ENCODE measurements at places on chromosomes 11 and 22.

DNA sequence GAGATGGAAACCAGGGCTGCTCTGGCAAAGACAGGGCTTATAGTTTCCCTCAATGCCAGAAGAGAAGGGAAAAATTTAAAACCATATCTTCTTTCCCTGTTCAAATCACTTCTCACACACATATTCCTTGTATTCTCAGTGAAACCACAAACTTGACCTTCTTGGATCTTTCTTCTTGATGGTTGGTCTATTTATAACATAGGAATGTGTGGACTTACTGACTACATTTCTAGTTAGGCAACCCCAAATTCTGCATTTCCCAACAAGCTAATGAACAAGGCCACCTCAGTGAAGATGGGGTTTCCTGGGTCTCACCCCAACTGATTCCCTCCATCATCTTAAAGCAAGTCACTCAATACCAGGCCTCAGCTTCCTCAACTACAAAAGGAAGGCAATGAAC lies 3.8 kb upstream of the QSER1 start:
- DNase-seq = peak; percentile 47

DNA sequence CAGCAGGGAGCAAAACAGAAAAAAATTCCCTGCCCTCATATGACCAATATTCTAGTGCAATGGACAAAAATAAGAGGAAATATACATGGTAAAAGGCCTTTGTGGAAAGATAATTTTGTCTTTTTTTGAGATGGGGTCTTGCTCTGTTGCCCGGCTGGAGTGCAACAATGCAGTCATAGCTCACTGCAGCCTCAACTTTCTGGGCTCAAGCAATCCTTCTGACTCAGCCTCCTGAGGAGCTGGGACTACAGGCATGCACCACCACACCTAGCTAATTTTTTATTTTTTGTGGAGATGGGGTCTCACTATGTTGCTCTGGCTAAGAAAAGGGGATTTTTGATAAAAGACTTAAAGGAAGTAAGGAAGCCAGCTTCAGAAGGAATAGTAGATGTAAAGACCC lies 25.7 kb upstream of the DDX10 start:
- no peak for DNase-seq

DNA sequence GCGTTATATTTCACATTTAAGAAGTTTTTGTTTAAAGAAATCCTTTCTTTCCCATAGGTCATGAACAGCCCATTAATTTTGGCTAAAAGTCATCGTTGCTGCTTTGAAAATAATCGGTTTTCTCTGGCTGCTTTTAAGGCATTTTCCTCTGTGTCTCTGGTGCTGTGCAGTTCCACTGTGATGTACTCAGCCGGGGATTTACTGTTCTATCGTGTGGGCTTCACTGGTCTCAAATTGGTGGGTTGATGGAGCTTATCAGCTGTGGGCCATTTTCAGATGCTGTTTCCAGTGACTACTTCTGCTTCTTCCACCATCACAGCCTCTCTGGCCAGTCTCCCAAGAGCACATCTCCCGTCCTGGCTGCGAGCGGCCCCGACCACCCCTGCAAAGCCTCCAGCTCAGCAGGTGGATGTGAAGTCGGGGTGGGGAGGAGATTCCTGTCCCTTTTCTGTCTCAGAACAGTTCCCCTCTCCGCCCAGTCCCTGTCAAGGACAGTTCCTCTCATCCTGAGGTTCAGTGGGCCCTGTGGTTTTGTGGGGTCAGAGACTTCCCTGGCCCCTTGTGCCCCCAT lies 20.3 kb downstream of the IFITM10 start:
- DNase-seq = no peak

DNA sequence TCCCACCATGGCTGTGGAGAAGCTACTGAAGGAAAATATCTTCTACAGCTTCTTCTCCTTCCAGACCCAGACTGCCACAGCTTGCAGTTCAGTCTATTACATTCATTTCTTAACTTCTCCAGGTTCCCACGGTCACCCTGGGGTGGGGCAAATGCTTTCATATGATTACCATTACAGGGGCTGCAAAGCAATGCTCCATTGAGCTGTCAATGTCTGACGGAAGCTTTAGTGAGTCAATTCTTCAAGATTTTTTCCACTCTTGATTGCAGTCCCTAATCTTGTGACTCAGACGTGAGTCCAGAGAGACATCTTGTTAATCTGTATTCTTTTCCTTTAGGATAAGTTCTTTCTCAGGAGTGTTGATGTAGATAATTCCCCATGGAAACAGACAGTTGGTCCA lies 233.4 kb upstream of the DDI1 start:
- peak; percentile 81 for DNase-seq

- DNase-seq = peak; percentile 90
Measured at GRCh38 chr11:111417766-111418435, 38.8 kb upstream of the POU2AF1 start.

GRCh38 chr11:100709233-100709957 lies 22.3 kb downstream of the ARHGAP42 start:
- peak; percentile 31 for DNase-seq

GRCh38 chr22:46010951-46011626 lies 34.1 kb upstream of the WNT7B start:
- DNase-seq = no peak
